HT1080 (cell line): ENCODE measurements at places on chromosomes 4 and X. TPM values are rescaled to one million over a fixed set of nuclear protein-coding genes. Genes with fewer than 3 reads are reported as not detected.

- DNase-seq: no peak
Observed at GRCh38 chr4:108950158-108950915, 187.5 kb upstream of the ETNPPL start.

DNA sequence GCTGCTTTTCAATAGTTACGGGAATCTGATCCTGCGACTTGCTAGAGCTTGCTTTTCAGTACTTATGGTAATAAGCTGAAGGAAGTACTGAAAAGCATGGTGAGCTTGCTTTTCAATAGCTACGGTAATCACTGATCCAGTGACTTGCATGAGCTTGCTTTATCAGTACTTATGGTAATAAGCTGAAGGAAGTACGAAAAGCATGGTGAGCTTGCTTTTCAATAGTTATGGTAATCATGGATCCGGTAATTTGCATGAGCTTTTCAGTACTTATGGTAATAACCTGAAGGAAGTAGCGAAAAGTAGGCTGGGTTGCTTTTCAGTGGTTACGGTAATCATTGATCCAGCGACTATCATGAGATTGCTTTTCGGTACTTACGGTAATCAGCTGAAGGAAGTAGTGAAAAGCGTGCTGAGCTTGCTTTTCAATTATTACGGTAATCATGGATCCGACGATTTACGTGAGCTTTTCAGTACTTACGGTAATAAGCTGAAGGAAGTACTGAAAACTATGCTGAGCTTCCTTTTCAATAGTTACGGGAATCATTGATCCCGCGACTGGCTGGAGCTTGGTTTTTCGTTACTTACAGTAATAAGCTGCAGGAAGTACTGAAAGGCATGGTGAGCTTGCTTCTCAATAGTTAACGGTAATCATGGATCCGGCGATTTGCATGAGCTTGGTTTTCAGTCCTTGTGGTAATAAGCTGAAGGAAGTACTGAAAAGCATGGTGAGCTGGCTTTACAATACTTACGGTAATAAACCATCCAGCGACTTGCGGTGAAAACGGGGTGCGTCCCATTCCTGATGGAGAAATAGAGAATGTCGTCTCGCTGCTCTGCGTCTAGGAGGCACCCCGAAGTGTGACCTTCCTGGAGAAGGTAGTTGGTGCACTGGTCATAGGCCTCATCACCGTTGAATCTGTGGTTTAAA lies 6.5 kb downstream of the CRLF2 start:
- peak; percentile 51 for DNase-seq

GRCh38 chr4:156223985-156224384 lies 270.3 kb upstream of the CTSO start:
- DNase-seq: no peak

DNA sequence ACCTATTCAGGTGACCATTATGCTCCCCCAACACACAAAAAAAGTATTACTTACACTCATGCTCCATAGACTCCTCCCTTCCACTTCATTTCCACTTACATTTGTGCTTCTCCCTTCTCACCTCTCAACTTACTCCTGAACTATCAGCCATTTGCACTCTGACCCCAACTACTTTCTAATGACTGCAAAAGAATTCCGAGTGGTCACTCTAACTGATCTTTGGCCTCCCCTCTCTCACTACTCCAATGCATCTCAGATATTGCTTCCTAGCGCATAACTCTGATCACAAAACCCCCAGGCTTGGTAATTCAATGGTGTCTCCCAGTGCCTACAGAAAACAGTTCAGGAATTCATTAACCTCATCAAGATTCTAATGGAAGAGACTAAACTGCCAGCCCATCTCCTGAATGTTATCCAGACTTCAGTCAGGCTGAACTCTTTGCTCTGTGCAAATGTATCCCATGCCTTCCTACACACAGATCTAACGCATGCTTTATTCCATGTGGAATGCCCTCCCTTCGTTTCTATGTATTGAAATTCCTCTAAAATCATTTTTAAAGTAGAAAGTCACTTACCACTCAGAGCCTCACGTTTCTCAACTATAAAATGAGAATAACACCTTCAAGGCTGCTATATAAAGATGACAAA lies 61.1 kb downstream of the FRYL start:
- DNase-seq: no peak

DNA sequence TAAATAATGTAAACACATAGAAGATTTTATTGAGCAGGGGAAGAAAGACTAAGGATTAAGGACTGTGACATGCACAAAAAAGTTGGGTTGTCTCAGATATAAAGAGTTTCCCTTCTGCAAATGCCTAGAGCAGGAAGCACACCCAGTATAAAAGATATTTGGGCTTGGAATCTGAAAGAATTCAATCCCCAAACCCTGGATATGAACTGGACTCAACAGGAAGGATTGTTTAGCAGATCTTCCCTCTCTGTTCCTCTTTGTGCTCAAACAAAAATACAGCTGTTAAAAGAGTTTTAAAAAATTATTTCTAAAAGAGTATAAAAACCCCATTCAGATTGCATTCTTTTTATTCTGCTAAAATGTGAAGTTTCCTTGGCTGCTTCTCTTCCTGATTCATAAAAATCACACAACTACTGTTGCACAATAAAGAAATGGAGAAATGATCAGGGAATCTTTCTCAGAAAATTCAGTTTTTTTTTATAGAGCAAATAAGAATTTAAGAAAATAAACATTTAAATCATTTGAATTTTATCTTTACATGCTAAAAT lies 71.4 kb downstream of the PDLIM5 start:
- no peak for DNase-seq

GRCh38 chr4:141513866-141514265 lies 122.5 kb upstream of the IL15 start:
- no peak for DNase-seq

DNA sequence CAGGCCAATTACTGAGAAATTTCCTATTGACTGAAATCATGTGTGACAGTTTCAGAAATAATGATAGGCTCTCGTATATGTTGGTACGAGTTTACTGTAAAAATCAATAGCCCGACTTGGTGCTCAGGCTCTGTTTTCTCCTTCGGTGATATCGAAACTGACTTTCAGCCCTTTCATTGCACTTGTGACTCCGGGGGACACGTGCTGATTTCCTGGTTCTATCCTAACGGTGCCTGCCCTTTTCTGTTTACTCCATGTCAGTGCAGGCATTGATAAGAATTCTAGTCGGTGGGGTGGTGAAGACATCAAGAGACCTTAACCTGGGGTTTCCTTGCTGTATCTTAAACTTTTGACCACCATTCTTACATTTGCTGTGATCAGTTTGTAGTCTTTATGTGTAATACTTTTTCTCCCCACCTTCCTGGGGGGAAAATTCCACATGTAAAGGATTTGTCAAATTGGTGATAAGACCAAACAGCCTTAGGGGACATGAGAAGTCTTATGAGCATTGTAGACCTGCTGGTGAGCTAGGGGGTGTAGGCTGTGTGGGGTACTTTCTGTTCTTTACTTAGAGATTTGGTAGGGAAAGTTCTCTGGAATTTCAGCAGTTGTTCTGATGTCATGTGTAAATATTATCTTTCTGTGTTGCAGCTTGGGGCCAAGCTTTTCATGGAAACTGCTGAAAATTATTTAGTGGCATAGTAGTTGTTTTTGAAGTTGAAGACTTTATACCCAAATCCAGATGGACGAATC lies 52.7 kb downstream of the TMEM131L start:
- DNase-seq: no peak

DNA sequence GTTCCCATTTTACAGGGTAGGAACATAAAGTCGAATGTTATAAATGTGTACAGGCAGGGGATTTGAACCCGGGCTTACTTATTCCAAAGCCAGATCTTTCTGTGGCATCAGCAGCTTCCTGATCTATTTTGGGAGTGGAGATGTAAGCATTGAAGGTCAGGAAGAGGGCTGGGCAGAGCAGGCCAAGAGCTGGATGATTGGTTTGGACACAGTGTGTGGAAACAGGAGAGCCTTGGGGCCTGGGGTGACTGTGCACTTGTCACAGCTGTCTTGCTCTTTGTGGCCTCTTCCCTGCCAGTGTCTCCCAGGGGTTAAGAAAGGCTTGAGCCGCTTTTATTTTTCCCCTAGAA lies 127.9 kb upstream of the ENPP6 start:
- no peak for DNase-seq

The MSMO1 gene
- total RNA-seq: 117 and 178 TPM in 2 replicates

The CPXCR1 gene
- total RNA-seq: 0.07 TPM in 1 of 2 replicates, not detected in the other

The FAM47E gene
- not detected in 2 replicates for total RNA-seq

The EGFL6 gene
- total RNA-seq: not detected in 2 replicates

The MAGEE2 gene
- total RNA-seq: not detected in 2 replicates

The TACR3 gene
- not detected in 2 replicates for total RNA-seq

The DGAT2L6 gene
- not detected in 2 replicates for total RNA-seq

The MAGEB17 gene
- not detected in 2 replicates for total RNA-seq

The MORF4L2 gene
- 397 and 471 TPM in 2 replicates for total RNA-seq

The GUCY1B1 gene
- 5.3 and 7.6 TPM in 2 replicates for total RNA-seq
